Neural progenitor cell (in vitro differentiated cells): ENCODE measurements at places on chromosomes 7 and 10. TPM values are rescaled to one million over a fixed set of nuclear protein-coding genes. Genes with fewer than 3 reads are reported as not detected.
A peak's percentile ranks its signal among the peaks of the same experiment; 100 is the strongest.

- DNase-seq: no peak
Measured at GRCh38 chr10:11663763-11664555, 52.5 kb upstream of the USP6NL start.

- no peak for DNase-seq
Measured at GRCh38 chr7:43248961-43249822, 136.7 kb downstream of the HECW1 start.

DNA sequence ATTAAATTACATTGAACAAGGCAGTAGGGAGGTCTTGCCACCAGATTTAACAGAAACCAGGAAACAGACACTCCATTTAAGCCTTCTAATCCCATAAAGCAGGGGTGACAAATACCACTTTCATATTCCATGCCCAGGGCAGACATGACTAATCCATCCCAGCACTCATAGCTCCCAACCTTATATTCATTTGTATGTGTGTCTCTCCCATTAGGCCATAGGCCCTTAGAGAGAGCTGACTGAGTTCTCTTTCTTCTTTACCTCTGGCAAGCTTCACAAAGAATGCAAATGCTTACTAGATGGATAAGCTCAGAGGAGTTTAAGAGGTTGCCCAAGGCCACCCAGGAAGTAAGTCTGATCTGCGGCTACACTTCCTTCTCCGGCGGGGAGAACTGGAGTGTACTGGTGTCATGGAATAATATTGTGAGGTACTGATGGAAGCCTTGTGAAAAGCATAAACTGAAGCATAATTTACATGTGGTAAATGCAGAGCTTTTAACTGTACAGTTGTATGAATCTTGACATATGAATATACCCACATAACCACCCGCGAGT lies 239.7 kb upstream of the HABP2 start:
- no peak for DNase-seq

The KAZALD1 gene
- 0.77 and 1.8 TPM in 2 replicates for total RNA-seq

The GTF2IRD1 gene
- total RNA-seq: 25.6 and 48.5 TPM in 2 replicates

The MORN4 gene
- total RNA-seq: 23.8 and 29.3 TPM in 2 replicates

The ADARB2 gene
- 0.99 TPM in 1 of 2 replicates, not detected in the other for total RNA-seq

DNA sequence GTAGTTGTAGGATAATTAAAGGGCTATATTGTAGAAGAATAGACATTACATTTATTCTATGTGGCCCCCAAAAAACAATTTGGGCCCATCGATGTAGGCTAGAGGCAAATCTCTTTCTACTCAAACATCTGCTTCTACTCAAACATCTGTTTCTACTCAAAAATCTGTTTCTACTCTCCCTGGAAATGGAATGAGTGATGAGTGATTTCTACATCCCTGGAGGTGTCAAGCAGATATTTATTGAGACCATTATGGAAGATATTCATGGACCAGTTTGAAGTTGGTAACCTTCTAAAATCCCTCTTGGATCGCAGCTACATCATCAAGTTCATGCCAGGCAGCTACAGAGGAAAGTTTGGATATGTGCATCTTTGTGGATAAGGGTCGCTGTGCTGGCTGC lies 5.1 kb upstream of the PLPP4 start:
- DNase-seq: no peak

The PNLIP gene
- not detected in 2 replicates for total RNA-seq

DNA sequence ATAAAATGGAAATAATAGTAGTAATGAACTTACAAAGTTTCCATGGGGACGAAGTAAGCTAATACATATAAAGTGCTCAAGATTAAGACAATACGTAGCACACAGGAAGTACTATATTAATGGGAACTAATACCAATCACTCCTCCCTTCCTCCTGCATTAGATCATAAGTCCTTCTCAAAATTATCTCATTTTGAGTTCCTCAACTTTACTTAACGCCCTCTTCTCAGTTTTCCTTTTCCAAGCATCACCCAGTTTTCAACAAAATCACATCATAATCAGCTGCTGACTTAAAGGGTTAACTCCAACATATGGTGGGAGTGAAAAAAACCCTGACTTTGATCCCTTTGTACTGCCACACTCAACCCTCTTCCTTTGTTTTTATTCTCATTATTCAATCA lies 24.4 kb downstream of the JMJD1C start:
- DNase-seq: no peak

The FBXL13 gene
- total RNA-seq: 4.3 and 8.2 TPM in 2 replicates

The PDE6C gene
- not detected in 2 replicates for total RNA-seq

The CAMK2B gene
- 0.09 and 0.31 TPM in 2 replicates for total RNA-seq

DNA sequence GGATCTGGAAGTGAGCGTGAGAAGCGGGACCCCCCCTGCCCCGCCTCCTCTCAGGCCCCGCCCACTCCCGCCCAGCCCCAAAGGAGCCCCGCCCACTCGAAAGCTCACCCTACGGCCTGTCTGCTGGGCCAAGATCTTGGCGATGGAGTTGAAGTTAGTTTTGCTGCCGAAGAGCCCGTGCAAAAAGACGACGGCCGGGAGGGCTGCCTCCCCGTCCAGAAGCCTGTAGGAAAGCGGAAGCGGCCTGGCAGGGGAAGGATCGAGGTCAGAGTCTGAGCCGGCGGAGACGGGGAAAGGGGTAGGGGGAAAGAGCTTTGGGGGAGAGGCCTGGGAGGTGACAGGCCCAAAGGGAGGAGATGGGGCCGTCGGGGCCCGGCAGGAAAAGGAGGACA lies 386 bp downstream of the ABHD11 start:
- peak; percentile 74 for DNase-seq

The EPHA1 gene
- total RNA-seq: 4.1 and 6.0 TPM in 2 replicates

GRCh38 chr7:27123007-27123476 lies 7.5 kb downstream of the HOXA4 start:
- DNase-seq: no peak

GRCh38 chr10:28241741-28242399 lies 61.0 kb downstream of the MPP7 start:
- DNase-seq: peak; percentile 64

GRCh38 chr7:12327922-12328321 lies 75.7 kb downstream of the VWDE start:
- DNase-seq: no peak

DNA sequence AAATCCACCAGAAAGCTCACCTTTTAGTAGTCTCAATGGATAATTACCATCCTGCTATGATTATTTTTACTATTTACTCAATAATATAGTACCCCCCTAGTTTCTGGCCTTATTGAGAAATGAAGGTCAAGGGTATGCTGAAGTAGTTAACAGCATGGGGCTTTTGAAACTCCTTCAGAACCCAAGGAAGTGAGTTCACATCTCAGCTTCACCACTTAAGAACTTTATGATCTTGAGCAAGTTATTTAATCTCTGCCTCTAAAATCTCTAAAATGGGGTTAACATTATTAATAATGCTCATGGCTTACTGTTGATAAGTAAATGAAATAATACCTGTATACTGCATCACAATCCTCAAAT lies 5.8 kb downstream of the MTPN start:
- DNase-seq: no peak

The ABCA13 gene
- total RNA-seq: not detected in 2 replicates

The ZNF248 gene
- not detected in 2 replicates for total RNA-seq

The TCAF2 gene
- 0.03 and 0.22 TPM in 2 replicates for total RNA-seq
